ENCODE measurements at places on chromosomes 13 and 19. TPM values are rescaled to one million over a fixed set of nuclear protein-coding genes. Genes with fewer than 3 reads are reported as not detected.

DNA sequence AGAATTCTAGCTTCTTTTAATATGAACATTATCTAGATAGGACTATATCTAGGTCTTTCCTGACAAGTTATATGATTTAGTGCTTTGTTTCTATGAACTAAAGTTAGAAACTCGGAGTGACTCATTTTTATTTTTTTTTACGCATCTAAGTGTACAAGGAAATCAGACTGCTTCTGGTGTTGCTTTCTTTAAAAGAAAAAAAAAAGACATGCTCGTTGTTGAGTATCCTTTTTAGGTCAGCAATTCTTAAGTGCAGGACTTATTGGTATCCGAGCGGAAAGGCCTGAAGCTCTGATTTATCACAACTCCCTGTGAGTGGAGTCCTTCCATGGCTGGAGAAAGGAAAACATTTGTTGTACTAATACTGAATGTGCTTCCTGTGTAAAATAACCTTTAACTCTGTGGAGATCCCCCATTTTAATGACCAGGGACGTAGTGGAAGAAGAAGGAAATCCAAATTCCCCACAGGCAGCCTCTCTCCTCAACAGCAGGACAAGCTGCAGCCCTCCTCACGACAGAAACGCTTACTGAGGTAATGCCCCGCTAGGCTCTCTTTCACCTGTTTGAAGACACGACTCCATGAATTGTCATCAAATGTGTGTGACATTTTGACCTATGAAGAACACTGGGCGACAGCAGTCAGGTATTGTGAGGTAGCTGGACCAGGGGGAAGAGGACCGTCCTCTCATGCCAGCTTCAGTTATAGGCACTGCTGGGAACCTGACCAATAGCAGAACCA lies 17.9 kb upstream of the POMP start:
- no peak for DNase-seq

GRCh38 chr19:46944918-46945628 lies 74.6 kb upstream of the NPAS1 start:
- no peak for DNase-seq

The BCL3 gene
- 124 TPM for total RNA-seq

The KLHL1 gene
- not detected for total RNA-seq

GRCh38 chr13:83340170-83340569 lies 542.1 kb downstream of the SLITRK1 start:
- DNase-seq = no peak

DNA sequence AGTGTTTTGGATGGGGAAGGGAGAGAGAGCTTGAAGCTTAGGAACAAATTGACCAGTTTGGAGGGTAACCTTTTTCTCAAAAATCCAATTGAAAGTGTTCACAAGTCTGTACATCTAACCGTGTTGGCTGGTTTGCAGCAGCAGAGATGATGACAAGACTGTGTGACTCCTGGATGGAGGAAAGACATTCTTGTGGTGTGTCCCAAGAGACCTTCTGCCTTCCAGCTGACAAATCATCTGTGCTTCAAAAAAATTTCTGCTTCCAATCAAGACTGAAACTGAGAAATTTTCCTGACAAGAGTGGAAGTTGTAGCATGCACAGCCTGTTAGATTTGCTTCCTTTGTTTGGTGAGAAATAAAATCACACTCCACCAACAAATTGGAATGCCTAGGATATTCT lies 56.2 kb downstream of the LACC1 start:
- no peak for DNase-seq

DNA sequence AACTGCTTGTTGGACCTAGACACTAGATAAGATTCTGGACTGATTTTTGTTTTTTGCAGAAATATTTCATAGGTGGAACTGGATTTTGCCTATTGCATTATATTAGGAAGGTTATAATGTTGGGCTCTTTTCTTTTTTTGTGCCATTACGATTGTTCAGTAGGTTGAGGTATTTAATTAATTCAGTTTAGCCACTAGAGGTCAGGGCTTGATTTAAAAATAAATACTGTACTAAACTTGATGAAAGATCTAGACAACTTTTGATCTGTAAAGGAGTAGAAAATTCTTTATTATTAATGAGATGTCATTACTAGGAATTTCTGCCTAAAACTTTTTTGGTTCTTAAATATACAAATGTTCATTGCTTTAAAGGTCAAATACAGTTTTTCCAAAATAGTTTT lies 15.2 kb upstream of the SUPT20H start:
- DNase-seq = no peak

GRCh38 chr13:106858903-106859532 lies 291.1 kb upstream of the ARGLU1 start:
- DNase-seq = no peak

DNA sequence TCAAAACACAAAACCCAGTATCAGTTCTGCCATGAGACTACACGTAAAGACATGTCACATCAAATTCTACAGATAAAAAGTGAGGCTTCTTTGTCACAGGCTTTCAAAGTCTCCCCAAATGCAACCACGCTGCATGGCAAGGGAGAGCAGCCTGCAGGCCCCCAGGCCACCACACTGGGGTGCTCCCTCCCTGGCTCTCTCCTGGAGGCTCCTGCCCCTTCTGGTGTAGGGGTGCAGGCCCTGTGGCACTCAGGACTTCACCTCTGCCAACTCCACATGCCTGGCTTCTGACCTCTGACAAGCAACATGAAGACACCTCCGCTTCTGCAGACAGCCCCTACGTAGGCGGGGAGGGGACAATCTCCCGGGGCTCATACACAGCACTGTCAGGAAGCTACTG lies 14.3 kb downstream of the AKAP8 start:
- no peak for DNase-seq

- no peak for DNase-seq
These were observed 60.9 kb upstream of the ZNF527 start for GRCh38 chr19:37309834-37310575.

GRCh38 chr19:6056801-6057650 lies 53.3 kb downstream of the RFX2 start:
- no peak for DNase-seq

- DNase-seq = no peak
These were observed 47.5 kb downstream of the CDADC1 start for GRCh38 chr13:49295244-49295643.

- no peak for DNase-seq
These were observed 129.5 kb downstream of the CYSLTR2 start for GRCh38 chr13:48783181-48783630.

GRCh38 chr13:98783856-98784478 lies 31.5 kb upstream of the SLC15A1 start:
- no peak for DNase-seq

The NLRP11 gene
- 0.08 TPM for total RNA-seq

GRCh38 chr19:1374250-1374577 lies 9.5 kb upstream of the NDUFS7 start:
- DNase-seq = no peak

The CEBPA gene
- 0.49 TPM for total RNA-seq

GRCh38 chr19:14603990-14604387 lies 21.1 kb downstream of the CLEC17A start:
- DNase-seq = no peak

DNA sequence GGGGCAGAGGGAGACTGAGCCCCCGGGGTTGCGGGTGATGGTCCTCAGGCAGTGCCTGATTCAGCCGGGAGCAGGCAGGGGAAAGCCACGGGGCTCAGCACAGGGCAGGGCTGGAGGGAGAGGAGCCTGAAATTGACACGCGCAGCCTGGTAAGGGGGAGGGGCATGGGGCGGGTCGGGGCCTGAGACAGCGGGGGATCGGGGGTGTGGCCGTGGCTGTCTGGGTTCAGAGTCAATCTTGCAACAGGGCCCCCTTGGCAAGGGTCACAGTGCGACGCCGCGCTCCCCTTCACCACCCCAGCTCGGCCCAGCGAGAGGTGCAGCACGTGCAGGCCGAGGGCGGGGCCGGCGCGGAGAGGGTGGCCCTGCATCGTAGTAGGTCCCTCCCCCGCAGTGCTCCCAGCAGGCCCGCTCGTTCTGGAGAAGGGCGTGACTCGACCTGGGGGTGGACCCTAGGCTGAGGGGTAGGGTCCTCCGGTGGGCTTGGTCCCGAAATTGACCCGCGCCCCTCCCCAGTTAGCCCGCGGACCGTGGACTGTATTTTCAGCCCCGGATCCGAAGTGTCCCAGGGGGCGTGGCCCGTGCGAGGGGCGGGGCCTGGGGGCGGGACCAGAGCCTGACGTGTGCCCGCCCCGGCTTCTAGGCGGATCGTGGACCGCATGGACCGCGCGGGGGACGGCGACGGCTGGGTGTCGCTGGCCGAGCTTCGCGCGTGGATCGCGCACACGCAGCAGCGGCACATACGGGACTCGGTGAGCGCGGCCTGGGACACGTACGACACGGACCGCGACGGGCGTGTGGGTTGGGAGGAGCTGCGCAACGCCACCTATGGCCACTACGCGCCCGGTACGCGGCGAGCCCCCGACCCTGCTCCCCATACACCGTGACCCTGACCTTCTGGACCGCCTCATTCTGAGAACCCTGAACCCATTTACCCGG lies 6.0 kb downstream of the RCN3 start:
- peak; percentile 91 for DNase-seq

GRCh38 chr19:45125975-45126493 lies 33.1 kb downstream of the PPP1R37 start:
- DNase-seq = peak; percentile 82

DNA sequence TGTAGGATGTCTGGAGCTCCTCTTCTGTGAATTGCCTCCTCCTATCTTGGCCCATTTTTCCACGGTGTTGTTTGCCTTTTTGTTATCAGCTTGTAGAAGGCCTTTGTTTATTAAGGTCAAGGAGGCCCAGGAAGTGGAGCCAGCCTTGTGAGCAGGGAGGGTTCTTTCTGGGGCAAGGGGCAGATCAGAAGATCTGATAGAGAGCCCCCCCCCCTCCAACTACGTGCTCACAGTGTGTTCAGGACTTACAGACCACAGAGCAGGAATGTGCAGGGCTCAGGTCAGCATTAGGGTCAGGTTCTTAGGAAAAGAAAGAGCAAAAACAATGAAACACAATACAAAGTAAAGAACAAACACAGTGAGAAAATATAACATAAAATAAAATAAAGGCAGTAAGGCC lies 59.4 kb downstream of the CCNE1 start:
- no peak for DNase-seq

GRCh38 chr19:18280247-18281081 lies 958 bp downstream of the JUND start:
- DNase-seq = peak; percentile 91

GRCh38 chr19:45076029-45076850 lies at the start of gene ZNF296:
Gene ZNF296 (minus strand): TSS chr19:45076478. CDS start chr19:45076373, 105 bp downstream.
- DNase-seq = peak; percentile 85

DNA sequence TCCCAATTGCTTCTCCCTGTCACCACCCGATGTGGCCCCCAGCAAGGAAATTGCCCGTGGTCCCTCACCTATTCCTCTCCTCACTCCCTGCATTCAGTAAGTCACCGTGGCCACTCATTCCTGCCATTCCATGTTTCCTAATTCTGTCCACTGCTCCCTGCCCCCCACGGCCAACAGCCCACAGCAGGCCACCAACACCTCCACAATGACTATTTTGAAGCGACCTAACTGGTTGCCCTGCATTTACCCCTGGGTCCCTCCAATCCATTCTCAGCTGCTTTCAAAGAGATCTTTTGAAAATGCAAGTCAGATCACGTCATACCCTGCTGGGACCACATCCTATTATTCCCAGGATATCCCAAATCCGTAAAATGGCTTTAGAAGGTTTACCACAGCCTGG lies 210.4 kb downstream of the DCLK1 start:
- no peak for DNase-seq

DNA sequence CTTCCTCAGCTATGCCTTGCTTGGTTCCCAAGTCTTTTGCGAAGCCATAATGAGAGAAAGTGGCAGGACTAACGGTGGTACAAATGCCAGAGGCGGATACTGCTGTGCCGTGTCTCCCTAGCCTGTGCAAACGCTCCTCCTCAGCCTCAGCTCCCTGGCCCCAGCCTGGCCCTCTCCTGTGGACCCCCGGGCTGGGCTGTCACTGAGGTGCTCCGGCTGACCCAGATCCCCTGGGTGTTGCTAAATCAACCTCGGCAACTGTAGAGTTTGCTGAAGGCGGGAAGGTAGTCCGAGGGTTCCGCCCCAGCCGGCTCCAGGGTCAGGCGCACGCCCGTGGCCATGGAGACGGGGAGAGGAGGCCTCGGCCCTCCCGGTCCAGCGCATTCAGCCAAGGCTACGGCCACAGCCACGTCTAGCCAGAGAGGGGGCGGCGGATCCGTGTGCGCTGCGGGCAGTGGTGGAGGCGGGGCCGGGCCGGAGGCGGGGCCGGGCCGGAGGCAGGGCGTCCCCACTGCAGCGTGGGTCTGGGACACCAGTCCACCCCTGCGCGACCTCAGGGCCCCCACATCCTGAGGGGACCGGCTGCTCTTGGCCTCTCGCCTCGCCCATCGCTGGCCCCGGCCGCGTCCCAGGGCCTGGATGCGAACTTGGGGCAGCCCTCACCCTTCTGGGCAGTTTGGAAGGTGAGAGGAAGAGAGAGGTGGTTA lies 16.4 kb upstream of the ZNF492 start:
- no peak for DNase-seq
